Fibroblast of skin of scalp (primary cell): ENCODE measurements at places on chromosomes 4 and X.

- peak; percentile 12 for DNase-seq
Observed at GRCh38 chr4:125762537-125762936, 447.8 kb downstream of the FAT4 start.

GRCh38 chr4:10302096-10302495 is 155.1 kb downstream of the ZNF518B start:
- no peak for DNase-seq

DNA sequence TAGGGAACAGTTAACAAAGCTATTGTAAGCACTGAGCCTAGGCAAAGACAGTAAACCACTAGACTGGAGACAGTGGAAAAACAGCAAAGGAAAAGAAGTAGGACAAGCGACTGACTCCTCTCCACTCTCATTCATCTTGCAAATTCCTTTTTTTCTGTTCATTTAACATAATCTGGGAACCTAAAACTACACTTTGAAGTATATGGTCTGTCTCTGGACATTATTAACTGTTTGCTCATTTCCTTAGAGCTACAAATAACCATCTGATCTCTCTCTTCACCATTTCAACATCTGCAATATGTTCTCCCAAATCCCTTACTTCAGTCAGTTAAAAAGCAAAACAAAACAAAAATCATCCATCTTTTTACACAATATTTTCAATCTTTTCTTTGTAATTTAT is 642 bp downstream of the HMGN5 start:
- DNase-seq, result no peak

DNA sequence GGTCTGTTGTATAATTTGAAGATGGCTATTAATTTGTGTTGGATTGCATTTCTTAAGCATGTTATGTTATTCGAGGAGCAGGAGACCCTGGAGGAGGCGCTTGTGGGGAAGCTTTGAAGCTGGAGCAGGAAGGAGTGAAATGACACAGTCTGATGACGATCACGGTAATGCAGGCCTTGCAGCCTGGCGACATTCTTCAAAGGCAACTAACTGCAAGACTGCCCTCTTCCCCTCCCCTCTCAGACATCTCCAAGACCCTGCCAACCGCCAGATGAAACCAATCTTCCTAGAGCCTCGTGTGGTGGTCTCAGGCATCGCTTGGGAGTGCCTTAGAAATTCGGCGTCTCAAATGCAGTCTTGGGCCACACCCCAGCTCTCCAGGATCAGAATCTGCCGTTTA is 16.1 kb downstream of the CLCN4 start:
- DNase-seq, result peak; percentile 36

DNA sequence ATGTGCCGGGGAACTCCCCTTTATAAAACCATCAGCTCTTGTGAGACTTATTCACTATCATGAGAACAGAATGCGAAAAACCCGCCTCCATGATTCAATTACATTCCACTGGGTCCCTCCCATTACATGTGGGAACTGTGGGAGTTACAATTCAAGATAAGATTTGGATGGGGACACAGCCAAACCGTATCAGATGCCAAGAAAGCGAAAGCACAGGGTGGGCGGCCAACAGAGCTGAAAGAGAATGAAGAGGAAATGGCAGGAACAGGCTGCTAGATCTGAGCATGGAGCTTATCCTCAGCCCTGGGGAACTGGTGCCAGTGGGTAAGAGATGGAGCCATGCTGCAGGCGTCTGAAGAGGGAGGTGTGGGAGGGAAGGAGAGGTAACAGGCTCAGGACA is 117.7 kb upstream of the PNPLA4 start:
- DNase-seq, result peak; percentile 2

- peak; percentile 49 for DNase-seq
Observed at GRCh38 chr4:99447079-99447478, 11.9 kb upstream of the ADH7 start.

GRCh38 chr4:151702256-151702655 is 58.6 kb downstream of the GATB start:
- DNase-seq, result no peak

DNA sequence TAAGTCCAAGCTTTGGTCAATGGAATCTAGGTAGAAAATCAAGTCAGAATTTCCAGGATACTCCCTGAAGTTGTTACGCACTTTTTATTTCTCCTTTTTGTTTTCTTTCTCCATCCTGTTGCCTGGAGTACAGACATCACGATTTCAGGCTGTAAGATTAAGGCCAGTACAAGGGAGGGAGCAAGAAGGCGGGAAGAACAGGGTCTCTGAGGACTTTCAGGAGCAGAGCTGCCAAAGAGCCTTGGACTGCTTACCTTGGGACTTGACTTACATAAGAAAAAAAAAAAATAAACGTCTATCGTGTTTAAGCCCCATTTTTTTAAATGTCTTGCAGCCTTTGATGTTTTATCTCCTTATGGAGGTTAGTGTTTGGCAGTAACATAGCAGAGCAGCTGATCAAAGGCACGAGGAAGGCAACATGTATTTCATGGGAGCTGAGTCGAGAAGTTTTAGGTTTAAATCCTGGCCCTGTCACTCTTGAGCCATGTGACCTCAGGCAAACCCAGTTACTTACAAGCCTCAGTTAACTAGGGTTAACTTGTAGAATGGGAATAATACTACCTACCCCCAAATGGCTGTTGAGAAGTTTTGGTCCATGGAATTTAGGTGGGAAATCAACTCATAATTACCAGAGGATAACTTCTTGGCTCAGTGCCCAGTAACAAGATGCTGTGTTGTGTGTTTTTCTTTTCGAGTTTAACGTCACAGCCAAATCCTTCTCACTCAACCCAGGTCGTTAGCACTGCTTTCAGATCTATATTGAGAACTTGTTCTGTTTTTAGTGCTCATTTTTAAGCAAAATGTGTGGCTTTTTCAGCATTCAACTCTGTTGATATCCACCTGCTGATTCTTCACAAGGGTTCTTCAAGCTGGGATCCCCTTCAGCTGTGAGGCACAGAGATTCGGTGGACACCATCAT is 106.8 kb downstream of the CLNK start:
- DNase-seq, result no peak

GRCh38 chr4:1085404-1085799 is 28.0 kb downstream of the RNF212 start:
- no peak for DNase-seq

DNA sequence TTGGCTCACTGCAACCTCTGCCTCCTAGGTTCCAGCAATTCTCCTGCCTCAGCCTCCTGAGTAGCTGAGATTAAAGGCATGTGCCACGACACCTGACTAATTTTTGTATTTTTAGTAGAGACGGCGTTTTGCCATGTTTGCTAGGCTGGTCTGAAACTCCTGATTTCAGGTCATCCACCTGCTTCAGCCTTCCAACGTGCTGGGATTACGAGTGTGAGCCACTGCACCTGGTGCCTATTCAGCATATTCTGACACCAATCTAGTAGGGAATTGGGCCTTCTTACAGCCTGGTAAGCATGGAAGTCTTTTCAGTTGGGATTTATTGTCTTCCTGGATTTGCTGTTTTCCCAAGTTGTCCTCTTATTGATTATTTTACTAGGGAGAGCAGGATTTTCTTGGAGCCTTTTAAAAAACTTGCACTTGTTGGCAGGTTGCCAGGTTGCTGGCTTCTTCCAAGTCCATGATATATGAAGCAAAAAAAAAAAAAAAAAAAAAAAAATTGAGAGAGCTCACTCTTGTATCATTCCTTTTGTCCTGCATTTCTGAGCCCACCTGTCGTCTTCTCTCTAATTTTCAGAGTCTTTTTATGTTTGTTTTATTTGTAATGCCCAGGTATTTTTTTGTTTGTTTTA is 43.7 kb downstream of the TMPRSS11E start:
- DNase-seq, result no peak

DNA sequence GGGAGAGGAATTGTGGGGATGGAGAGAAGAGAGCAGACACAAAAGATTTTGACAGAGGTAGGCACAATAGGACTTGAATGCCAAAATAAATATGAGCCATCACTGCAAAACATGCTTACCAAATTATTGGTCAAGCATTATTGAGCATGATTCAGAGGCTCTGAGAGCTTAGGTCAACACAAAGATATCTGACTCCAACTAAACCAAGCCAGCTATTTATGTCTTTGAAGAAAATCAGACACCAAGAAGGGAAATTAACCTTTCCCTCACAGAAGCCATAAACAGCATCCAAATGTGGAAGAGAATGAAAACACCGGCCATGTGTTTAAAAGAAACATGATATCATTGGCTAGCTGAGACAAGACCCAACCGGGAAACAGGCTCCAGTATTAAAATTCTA is 323.2 kb downstream of the RAB28 start:
- peak; percentile 8 for DNase-seq

- peak; percentile 58 for DNase-seq
Observed at GRCh38 chr4:153465615-153466080, 512 bp upstream of the TMEM131L start.

GRCh38 chr4:55444827-55445226 is 49.1 kb downstream of the TMEM165 start:
- peak; percentile 55 for DNase-seq

DNA sequence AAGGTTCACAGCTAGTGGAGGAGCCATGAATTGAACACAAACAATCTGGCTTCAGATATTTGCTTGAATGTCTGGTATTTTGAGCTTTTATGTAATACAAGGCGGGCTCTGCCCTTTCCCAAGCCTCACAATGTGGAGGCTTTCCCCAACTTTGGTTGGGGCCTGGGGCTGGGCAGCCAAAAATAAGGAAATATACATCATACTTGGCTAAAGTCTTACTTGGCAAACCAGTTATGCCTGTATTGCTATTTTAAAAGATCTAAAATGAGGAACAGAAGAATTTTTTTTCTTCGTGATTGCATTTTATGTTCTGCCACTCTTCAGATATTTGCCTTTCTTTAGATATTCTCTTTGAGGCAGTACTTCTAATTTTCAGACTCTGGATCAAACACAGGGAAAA is 26.1 kb downstream of the ARFIP1 start:
- no peak for DNase-seq

GRCh38 chrX:6849716-6850414 is 297.6 kb upstream of the STS start:
- DNase-seq, result peak; percentile 55
